ENCODE measurements at places on chromosomes 1 and 21.

DNA sequence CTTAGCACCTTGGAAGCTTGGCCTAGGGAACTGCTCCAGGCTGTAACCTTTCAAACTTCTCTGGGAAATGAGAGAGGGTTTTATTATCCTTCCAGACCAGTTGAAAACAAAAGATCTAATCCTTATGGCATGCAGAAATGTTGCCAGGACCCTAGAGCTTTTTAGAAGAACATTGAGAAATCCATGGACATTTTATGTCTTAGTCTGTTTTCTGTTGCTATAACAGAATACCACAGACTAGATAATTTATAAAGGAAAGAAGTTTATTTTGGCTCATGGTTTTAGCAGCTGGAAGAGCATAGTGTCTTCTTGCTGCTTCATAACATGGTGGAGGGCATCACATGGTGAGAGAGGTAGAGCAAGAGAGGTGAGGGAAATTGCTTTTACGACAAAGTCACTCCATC is 25.8 kb downstream of the OSBPL9 start:
- DNase-seq: no peak

- DNase-seq: no peak
Observed at GRCh38 chr1:208162903-208163302, 81.3 kb downstream of the PLXNA2 start.

- no peak for DNase-seq
Observed at GRCh38 chr21:32474179-32475059, 61.9 kb downstream of the EVA1C start.

- DNase-seq: no peak
Observed at GRCh38 chr21:45572231-45572630, 30.0 kb upstream of the SLC19A1 start.

- DNase-seq: peak; percentile 61
Observed at GRCh38 chr1:6423321-6423999, 1.1 kb upstream of the ESPN start.

DNA sequence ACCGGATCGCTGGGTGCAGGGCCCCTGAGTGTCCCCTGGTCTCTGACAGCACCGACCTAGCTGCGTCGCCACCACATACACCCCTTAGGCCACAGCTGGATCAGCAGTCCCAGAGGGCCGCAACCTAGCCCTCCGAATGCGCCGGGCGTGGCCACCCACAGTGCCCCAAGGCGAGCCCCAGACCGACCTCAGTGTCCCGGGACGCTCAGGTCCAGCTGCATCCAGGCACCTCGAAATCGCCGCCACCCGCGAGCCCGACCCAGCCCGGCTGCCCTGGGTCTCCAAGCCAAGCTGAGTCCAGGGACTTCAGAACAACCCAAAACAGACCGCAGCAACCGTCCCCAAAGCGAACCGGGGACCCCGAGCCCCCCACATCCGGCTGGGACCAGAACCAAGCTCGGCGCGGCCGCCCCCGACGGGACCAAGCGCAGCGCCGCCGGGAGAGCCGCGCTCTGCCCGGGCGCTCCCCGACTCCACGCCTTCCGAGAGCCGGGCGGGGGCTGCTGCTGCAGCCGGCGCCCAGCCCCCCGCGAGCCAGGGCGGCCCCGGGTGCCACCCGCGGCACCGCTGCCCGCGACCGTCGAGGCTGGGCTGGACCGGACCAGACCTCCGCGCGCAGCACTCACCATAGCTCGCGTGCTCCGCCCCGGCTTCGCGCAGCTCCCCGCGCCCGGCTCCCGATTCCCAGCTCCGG is 54.6 kb upstream of the ECE1 start:
- no peak for DNase-seq

DNA sequence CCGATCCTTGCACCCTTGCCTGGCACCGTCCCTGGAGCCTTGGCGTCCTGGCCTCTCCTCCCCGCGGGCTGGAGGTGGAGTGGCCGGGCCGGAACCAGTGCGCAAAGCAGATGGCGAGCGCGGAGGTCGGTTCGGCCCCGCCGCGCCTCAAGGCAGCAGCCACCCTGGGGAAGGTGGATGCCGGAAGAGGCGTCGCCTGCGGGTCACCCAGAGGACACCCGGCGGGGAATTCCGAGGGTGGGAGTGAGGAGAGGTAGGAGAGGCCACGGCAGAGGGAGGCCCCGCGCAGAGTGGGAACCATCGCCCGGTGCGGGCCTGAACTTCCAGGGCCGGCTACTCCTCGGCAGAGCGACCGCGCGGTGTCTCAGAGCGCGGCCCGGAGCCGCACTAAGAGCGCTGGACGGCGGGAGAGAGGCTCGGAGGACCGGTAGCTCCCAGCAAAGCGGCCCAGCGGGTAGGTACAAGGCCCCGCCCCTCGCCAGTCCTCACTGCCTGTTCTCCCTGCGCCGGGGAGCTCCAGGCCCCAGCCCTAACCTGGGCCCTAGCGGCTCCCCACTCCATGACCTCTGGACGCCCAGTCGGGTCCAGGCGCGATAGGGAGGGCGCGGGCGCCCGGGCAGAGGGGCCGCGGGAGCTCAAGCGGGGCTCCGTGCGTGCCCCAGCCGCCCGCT is at the start of gene RNF207:
Gene RNF207, plus strand, starts transcription at position 271 of the 671 bp plus-strand sequence. CDS start 417 bp downstream, outside the sequence.
- DNase-seq: peak; percentile 69

- no peak for DNase-seq
Observed at GRCh38 chr1:202117898-202118371, 4.8 kb upstream of the GPR37L1 start.

GRCh38 chr1:180062452-180062971 is 92.2 kb upstream of the QSOX1 start:
- DNase-seq: no peak

DNA sequence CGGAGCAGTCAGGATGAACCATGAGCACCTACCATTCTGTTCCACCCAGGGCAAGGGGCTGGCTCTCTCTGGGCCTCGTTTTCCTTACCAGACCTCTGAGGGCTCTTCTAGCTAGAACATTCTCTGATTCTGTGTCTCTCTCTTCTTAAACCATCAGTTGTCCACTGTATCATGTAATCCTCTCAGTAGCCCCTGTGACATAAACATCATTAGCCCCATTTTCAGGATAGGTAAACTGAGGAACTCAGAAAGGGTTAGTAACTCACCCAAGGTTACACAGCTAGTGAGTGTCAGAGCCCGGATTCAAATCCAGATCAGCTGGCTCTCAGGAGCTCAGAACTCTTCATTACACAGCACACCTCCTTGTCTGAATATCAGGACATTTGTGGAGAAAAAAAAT is 22.8 kb downstream of the IGSF21 start:
- no peak for DNase-seq

DNA sequence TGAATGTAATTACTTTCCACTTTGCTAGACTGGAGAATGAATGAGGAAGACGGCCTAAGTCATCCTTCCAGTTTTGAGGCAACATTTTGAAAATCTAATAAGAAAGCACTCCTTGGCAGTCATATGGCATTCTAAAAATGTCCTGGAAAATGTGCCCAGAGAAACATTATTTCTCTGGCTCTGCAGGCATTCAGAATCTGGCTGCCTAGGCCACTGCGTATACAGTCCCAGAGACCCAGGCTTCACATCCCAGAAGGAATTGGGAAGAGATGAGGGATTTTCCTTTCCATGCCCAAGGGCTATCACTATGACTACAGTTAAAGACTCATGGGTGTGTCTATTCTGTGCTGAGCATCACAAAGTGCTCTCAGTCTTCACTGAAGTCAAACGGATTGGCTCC is 92.9 kb downstream of the BEND5 start:
- no peak for DNase-seq

All from CD4-positive, alpha-beta T cell treated with Interleukin-4 for 1 hour (primary cell).